ENCODE measurements at places on chromosomes 13 and 19.

DNA sequence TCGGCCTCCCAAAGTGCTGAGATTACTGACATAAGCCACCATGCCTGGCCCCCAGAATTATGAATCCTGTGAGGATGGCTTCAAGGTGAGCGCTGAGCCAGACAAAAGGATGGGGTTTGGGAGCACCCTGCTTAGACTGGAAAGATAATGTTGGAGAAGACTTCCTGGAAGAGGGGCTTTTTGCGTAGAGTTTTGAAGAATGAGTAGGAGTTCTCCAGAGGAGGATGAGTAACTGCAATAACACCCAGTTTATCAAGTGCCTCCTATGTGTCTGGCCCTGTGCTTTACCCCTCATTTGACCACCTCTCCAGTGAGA, 641 bp upstream of the GDF15 start:
- DNase-seq: no peak

DNA sequence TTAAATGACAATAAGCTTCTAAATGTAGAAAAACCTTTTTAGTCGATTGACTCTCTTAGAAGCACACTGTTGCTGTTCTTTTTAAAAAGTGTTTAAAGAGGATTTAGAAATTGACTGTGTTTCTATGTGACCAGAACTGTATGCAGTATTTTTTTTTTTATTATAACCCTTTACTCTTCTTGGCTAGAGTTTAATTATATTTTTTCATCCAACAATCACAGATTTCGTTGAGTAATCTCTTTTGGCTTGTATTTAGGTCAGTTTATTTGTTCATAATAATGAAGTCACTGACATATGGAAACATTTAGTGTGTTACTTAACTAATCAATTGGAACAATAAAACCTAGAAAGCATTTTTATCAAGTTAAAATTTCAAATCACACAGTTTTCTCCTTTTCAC, 19.9 kb downstream of the CSNK1A1L start:
- DNase-seq: no peak

DNA sequence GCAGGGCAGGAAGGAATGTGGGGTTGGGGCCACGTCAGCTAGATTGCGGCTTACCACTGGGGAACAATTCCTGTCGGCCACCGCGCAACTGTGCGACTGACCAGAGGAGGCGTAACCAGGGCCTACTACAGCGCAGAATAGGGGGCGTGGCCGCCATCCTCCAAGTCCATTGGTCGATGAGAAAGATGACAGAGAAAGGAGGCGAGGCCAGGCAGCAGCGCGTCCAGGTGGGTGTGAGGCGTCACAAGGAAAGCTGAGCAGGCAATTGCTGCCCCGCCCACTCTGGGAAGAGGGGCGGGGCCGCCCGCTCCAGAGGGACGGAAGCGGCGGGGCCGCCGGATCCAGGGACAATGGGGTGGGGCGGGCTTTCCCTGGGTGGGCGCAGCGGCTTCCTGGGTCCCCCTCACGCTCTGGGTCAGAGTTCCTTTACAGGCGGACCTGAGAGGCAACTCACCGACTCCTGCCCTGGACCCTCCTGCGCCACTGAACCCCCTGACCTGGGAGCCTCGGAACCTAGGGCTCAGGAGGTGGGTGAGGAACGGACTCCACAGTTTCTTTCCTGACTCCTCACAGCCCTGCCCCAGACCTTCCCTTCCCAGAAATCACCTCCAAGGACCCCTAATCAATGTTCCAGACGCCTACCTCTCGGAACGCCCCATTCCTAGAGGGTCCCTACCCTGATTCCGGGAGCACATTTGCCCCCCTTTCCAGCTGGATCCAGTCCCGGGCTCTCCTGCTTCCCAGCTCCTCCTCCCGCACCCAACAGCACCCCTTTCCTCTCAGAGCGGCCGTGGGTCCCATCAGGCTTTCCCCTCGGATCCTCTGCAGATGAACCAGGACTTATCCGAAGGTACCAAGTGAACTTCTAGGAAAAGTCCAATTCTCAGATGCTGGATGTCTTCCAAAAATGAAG, 101.5 kb upstream of the ZNF492 start:
- DNase-seq: no peak

GRCh38 chr13:47298506-47298905, 401.7 kb upstream of the HTR2A start:
- no peak for DNase-seq

DNA sequence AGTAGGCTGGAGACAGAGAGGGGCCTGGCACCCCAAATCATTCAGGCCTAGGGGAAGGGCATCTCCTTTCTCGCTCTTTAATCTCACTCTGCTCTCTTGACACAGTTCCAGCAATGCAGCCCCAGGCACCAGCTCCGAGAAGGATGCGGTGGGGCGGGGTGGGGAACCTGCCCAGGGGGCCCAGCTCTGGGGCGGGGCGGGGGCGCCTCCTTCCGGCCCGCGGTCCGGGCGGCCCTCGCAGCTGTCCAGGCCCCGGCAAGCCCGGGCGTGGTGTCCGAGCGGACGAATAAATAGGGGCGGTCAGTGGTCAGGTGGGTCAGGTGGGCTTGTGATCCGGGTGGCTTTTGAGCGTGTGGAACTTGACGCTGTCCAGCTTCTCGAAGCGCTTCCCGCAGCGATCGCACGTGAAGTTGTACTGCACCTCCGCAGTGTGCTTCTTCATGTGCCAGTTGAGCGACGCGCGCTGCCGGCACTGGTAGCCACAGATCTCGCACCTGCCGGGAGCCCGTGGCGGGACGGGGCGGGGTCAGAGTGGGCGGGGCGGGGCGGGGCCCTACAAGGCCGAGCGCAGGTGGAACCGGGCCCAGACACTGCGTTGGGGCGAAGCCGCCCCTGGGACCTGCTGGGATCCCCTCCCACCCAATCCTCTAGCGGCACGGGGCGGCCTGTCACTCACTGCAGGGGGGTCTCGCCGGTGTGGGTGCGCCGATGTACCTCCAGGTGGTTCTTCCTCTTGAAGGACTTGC, 2.7 kb upstream of the ELAVL3 start:
- DNase-seq: no peak

DNA sequence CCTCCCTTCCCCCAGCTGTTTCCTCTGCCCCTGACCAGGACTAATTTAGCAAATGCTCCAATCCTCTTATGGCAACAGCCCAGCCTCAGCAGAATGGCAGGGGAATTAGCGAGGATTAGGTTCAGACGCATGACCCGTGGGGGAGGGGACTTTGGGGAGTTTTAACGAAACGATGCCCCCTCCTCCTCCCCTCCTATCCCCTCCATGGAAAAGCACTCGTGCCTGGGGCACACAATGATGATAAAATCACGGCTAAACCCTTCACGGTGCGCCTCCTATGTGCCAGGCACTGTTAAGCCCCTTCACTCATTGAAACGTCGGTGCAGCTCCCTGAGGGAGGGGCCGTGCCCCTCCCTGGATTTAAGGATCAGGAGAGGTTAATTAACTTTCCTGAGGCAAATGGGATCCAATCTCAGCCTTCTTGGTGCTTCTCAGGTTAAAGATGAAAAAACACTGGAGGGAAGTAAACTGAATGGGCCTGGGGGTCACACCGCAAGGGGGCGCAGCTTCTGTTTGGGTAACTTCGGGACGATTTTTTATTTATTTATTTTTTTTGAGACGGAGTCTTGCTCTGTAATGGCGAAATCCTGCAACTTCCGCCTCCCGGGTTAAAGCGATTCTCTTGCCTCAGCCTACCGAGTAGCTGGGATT, 10.1 kb upstream of the TPRX2 start:
- no peak for DNase-seq

- DNase-seq: peak; percentile 15
Measured at GRCh38 chr19:7506385-7507328, 9.2 kb upstream of the ZNF358 start.
